ENCODE measurements at places on chromosomes 16 and 17.

- no peak for DNase-seq
These were observed 32.5 kb downstream of the ASIC2 start for GRCh38 chr17:33260638-33261037.

- no peak for DNase-seq
These were observed 53.9 kb upstream of the CRHR1 start for GRCh38 chr17:45730192-45730591.

DNA sequence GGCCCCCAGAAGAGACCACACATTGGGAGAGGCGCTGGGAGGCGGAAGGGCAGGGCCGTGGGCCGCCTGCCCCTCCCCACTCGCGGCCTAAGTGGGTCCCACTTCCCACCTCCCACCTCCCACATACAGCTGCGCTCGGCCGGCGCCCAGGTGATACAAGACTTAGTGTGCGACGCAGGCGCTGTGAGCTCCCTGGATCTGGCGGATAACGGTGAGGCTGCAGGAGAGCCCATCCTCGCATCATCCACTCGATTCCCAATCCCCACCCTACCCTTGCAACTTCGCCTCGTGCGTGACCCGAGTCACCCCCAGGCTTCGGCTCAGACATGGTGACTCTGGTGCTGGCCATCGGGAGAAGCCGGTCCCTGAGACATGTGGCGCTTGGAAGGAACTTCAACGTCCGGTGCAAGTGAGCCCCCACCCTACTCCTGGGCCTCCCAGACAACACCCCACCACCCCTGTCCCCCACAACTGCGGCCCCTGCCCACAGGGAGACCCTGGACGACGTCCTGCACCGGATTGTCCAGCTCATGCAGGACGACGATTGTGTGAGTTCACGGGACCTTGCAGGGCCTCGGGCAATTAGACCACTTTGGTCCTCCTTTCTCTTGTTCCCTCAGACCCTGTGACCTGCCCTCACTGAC is 3.9 kb downstream of the CARMIL2 start:
- DNase-seq = no peak

- DNase-seq = no peak
These were observed 38.1 kb downstream of the C17orf75 start for GRCh38 chr17:32303781-32304288.

GRCh38 chr17:32142857-32143526 is 690 bp downstream of the RHOT1 start:
- peak; percentile 17 for DNase-seq

GRCh38 chr16:79599256-79599836 is 1.2 kb downstream of the MAF start:
- no peak for DNase-seq

GRCh38 chr16:23035240-23035639 is 114.0 kb downstream of the USP31 start:
- DNase-seq = no peak

- DNase-seq = no peak
These were observed 79.7 kb upstream of the NOL11 start for GRCh38 chr17:67637901-67638641.

- no peak for DNase-seq
These were observed at the start of gene HOXB3 for GRCh38 chr17:48589831-48590606. Gene HOXB3 (minus strand): TSS chr17:48590241. CDS start chr17:48552474, 37,767 bp downstream.

GRCh38 chr17:15398736-15399331 is 57.4 kb upstream of the TEKT3 start:
- DNase-seq = no peak

DNA sequence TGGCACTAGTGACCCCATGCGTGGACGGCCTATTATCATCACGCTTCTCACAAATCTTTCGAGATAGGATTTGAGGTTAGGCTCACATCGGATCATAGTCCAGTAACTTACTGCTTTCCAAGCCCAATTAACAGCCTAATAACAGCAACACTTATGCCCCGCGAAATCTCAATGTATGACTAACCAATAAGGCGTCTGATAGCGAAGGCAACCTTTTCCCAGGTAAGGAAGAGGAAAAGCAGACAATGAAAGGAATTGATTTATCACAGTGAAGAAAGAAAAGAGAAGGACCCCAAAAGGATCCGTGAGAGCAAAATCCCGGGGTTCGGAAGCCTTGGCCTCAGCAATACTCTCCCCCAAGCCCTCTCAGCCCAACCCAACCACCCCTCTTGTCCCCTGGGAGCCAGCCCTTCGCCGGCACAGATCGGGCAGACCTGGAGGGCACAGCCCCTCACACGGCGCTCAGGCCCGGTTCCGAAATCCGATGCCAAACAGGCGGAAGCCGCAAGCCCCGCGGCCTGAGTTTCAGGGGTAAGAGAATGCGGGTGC is 534 bp downstream of the GPATCH8 start:
- no peak for DNase-seq

GRCh38 chr17:68289473-68289872 is 1.5 kb downstream of the SLC16A6 start:
- DNase-seq = no peak

- no peak for DNase-seq
These were observed 18.5 kb downstream of the SRCIN1 start for GRCh38 chr17:38587203-38587602.

DNA sequence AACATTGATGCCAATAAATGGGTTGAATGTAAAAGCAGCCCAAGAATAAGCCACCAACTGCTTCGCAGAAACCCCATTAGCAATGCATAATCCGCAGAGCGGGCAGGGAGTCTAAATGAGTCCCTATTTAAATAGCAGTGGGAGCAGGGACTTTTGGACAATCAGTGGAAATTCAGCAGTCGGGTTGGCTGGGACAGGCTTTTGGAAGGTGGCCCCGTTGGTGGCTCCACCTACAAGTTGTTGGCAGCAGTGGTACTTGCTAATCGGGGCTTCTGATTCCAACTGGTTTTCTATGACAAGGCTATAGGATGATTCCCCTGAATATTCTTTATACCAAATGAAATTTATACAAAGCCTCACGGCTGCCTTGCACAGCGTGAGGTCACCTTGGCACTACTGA is 86.3 kb downstream of the WDR59 start:
- DNase-seq = no peak

- DNase-seq = peak; percentile 67
These were observed 16.7 kb downstream of the ZFPM1 start for GRCh38 chr16:88469615-88470395.

DNA sequence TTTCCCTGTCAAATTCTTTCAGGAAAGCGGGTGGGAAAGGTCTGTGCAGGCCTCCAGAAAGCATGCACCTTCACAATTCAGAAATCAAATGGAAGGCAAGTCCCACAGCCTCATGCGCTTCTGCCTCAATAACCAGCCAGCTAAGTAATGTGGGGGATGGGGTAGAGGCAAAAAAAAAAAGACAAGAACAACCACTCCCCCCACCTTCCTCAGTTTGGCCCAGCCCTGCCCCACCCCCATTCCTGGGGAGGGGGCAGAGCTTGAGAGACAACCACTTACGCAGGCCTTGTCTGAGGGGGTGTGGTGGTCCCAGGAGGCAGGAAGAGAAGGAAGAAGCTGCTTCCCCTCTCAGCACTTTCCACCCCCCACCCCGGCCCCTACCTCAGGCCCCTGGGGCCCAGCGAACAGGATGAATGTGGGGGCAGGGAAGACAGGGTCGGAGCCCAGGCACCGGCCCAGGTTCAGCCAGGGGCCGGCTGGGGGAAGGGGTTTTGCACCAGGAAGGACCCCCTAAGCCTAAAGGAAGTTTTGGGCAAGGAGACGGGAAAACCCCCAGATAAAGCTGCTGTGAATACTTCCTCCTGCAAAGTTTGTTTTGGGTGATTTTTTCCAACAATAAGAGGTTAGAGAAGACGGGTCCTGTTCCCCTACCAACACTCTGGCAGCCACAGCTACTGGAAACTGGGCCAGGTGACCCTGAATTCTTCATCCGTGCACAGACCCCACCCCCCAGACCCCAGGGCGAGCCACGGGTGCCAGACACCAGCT is 1.2 kb downstream of the JUP start:
- DNase-seq = no peak

DNA sequence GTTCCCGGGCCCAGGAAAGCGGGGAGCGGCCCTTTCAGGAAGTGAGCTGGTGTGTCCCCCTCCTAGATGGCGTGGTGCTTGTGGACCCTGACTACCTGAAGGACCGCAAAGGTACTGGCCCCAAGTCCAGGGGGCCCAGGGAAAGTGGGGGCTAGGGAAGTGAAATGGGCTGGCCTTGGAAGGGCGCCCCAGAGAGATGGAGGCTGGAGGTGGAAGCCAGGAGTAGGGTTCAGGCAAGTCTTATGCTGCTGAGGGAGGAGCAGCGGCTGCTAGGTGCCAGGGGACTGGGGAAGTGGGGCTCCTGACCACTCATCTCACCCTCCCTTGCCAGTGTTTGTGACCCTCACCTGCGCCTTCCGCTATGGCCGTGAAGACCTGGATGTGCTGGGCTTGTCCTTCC is 5.6 kb downstream of the ARRB2 start:
- no peak for DNase-seq
